B cell (primary cell): ENCODE measurements at places on chromosomes 6 and 20. TPM values are rescaled to one million over a fixed set of nuclear protein-coding genes. Genes with fewer than 3 reads are reported as not detected.

GRCh38 chr20:41247523-41248367, 69.8 kb downstream of the ZHX3 start:
- no peaks in the 10 kb centered on the region for H3K27me3 ChIP-seq
- no peak overlapping the region for H3K4me3 ChIP-seq
- peak overlapping the region; percentile 1 for H3K27ac ChIP-seq
- DNase-seq, result no peak

DNA sequence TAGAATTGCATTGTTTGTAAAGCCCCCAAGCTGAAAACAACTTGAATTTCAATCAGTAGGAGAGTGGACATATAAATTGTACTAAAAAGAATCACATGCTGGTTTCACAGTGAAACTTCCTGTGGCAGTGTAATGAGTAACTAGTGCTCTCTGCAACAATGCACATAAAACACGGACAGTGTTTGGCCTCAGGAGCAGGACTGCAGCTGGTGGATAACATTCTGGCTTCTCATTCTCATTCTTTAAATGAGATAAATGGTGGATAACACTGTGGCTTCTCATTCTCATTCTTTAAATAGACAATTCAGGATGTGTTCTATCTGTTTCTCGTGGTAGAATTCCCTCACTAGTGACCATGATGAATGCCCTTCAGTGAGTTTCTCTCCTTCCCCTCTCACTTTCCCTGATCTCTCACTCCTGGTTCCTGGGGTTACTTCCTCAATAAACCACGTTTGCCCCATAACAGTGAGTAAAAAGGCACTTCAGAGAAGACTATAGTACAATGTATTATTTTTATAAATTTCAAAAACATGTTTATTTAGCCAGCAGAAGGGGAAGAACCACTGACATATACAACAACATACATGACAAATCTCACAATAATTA, 59.9 kb downstream of the SLC22A2 start:
- H3K4me3 ChIP-seq, result no peak overlapping the region
- H3K27ac ChIP-seq, result no peak overlapping the region
- no peaks in the 10 kb centered on the region for H3K36me3 ChIP-seq

Gene HCRTR2
- total RNA-seq, result not detected in 2 replicates

DNA sequence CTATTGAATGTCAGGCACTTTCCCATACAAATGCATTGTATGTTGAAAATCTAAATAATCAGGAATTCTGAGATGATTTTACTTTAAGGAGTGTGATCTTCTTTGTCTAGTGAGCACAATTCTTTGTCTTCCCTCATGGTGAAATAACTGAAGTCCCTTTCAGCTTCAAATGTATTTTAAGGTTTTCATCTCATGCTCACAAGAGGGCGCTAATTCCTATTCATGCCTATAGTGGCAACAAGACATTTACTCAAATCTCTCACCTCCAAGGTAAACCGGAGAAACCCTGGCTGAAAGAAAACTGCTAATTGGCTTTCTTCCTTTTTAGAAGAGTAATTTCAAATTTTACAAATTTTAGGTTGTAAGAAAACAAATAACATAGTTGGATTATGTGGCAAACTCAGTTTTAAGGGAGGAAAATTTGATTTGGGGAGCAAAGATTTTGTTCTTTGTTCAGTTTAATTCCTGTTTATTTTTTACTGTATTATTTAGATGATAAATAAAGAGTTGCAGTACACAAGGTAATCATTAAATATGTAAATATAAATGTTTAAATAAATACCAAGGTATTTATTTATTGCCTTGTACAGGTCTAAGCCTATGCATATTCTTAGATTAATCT, 69.1 kb downstream of the SLC35F1 start:
- no peaks in the 10 kb centered on the region for H3K27me3 ChIP-seq
- no peak overlapping the region for H3K27ac ChIP-seq
- H3K36me3 ChIP-seq, result no peaks in the 10 kb centered on the region
- no peaks in the 10 kb centered on the region for H3K4me1 ChIP-seq
- DNase-seq, result peak; percentile 19

Gene VEGFA
- total RNA-seq, result 3.9 and 4.9 TPM in 2 replicates

GRCh38 chr6:162053084-162053483, 674.5 kb downstream of the PRKN start:
- no peaks in the 10 kb centered on the region for H3K4me1 ChIP-seq
- H3K4me3 ChIP-seq, result no peak overlapping the region
- H3K27ac ChIP-seq, result no peak overlapping the region
- DNase-seq, result no peak
